ENCODE measurements at places on chromosomes 13 and 19.

GRCh38 chr19:35089554-35089953, 26.1 kb upstream of the FXYD3 start:
- DNase-seq = no peak

GRCh38 chr13:108276060-108276459, 6.5 kb downstream of the TNFSF13B start:
- no peak for DNase-seq

GRCh38 chr19:11722414-11722813, 16.3 kb downstream of the ZNF823 start:
- no peak for DNase-seq

DNA sequence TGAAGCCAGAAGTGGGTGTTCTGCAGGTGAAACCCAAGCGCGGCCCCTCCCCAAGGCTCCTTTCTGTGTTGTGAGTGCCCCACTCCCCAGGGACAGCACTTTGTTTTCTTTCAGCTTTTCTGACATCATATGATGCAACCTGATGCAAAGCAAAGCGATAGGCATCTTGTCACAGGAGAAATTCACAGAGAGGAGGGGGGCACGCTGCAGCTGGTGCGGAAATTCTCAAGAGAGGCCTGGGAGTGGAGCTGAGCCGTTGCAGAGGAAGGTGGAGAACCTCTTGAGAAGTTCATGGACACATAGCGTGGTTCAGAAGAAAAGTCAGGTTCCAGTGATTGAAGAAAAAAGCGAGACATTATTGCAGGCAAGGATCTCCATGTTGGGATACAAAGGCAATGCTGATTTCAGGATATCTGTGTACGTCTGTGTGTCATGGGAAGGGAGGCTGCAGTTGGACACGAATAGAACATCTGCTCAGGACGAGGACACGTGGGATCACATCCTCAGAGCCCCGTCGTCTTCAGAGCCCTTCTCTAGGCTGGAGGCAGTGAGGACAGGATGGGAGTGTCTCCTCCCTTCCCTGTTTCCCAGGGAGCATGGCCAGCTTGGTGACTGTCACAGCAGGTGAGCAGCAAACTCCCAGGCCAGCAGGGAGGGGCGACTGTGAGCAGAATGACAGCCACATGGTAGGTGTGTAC, 79.2 kb downstream of the IRS2 start:
- DNase-seq = no peak

All from Jurkat, Clone E6-1 (cell line).